ENCODE measurements at places on chromosomes 4 and X.

GRCh38 chr4:158778712-158779111 lies 9.9 kb downstream of the FNIP2 start:
- DNase-seq: no peak

DNA sequence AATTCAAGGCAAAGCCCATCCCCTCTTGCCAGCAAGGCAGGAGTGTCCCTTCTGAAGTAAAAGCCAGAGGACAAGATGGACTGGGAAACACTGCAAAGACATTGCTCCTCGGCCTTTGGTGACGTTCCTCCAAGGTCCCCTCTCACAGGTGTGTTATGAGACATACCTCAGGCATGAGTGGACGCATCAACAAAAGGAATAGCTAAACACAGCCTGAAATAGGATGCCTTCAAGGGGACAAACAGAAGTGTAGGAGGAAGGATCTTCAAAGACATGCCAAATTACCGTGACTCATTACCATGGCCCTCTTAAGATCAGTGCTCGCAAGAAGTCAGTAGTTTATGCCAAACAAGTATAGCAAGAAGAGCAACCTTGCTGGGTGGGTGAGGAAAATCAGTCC lies 6.0 kb upstream of the IDS start:
- no peak for DNase-seq

DNA sequence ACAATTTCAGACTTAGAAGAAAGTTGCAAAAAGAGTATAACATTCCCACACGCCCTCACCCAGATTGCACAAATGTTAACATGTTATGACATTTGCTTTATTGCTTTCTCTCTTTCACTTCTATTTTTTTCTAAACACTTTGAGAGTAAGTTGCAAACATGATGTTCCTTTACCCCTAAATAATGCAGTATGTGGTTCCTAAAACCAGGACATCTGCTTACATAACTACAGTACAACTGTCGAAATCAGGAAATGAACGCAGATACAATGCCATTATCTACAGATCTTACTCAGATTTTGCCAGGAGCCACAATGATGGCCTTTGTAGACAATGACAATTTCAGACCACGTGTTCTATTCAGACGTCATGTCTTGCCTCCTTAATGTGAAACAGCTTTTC lies 22.4 kb downstream of the SH3TC1 start:
- DNase-seq: no peak

- no peak for DNase-seq
These were observed 279.3 kb upstream of the DIPK2B start for GRCh38 chrX:45479835-45480422.

- no peak for DNase-seq
These were observed 1.1 kb downstream of the HSPA4L start for GRCh38 chr4:127783026-127783769.

DNA sequence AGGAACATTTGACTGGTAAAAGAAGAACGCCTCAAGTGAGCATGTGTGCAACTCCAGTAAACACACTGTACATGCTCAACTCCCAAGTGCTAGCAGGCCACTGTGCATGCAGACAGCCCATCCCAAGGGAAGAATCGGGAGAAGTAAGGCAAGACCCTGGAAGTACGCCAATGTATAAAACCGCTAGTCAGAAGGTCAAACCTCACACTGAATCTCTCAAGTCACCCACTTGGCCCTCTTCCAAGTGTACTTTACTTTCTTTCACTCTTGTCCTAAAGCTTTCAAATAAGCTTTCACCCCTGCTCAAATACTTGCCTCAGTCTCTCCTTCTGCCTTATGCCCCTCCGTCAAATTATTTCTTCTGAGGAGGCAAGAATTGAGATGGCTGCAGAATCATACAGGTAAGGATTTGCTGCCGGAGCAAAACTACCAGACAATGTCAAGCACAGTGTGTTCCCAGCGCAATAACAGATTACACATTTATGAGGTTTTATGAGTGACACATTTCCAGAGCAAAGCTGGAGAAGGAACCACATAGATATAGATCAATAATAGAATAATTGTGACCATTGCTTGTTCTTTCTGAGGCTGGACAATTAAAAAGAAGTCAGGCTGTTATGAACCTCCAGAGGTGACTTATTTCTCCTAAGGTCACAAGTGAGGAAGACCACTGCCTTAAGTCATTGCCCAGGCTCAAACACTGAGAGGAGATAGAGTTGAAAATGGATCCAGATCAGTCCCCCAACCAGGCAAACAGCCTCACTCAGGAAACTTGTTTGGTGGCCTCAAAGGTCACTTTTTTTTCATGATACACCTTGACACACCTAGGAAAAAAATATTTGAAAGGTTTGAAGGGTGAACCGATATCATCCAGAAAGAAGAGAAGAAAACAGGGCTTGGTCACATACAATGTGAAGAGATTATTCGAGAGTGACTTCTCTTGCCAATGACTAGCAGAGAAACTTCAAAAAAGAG lies 26.3 kb downstream of the CXCL1 start:
- no peak for DNase-seq

- DNase-seq: no peak
These were observed 184.0 kb downstream of the ARHGAP24 start for GRCh38 chr4:85658766-85659439.

DNA sequence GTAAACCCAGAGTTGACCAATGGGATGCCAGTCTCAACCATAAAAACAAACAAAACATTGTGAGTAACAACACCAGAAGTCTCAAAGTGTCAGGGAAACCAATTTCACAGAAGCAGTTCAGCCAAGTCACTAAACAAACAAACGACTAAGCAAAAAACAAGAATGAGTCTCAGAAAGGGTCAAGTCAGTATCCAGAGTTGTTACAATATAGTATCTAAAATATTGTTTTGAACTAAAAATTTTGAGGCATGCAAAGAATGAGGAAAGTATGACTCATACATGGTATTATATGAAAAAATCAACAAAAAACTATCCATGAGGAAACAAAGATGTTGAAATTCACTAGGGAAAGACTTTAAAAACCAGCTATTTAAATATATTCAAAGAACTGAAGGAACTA lies 70.6 kb downstream of the AR start:
- no peak for DNase-seq

GRCh38 chr4:153146031-153146430 lies 58.2 kb upstream of the TRIM2 start:
- no peak for DNase-seq

DNA sequence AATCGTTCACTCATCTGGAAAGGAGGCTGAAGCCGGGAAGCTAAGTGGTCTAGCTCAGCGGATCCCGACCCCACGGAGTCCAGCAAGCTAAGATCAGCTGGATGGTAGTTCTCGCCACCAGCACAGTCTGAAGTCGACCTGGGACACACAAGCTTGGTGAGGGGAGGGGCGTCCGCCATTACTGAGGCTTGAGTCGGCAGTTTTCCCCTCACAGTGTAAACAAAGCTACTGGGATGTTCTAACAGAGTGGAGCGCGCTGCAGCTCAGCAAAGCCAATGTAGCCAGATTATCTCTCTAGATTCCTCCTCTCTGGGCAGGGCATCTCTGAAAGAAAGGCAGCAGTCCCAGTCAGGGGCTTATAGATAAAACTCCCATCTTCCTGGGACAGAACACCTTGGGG lies 555.4 kb downstream of the BCOR start:
- DNase-seq: no peak
